ENCODE measurements at places on chromosomes 16 and 17.

DNA sequence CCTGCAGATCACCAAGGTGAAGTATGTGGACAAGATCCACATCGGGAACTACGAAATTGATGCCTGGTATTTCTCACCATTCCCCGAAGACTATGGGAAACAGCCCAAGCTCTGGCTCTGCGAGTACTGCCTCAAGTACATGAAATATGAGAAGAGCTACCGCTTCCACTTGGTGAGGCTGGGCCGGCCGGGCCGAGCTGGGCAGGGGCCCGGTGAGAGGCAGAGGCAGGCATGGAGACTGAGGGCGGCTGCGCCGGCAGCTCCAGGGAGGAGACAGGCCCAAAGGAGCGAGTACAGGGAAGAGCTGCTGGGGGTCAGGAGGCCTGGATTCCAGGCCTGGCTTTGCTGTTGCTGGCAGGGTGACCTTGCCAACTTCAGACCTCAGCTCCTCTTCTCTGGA, 8.3 kb downstream of the PRSS8 start:
- DNase-seq: no peak

DNA sequence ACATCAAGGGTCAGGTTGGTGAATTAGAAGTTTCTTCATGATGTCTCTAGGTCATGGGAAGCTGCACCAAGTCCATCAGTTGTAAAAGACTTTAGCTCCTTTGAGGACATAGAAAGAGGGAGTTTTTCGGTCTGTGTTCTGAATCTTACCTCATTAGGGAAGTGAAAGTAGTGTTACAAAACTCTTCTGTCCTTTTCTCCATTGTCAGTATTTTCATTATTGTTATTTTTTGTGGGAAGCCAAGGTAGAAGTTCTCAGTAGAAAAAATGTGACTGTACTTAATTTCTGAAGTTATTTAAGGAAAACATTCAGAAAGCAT, 24.2 kb downstream of the MAP3K3 start:
- no peak for DNase-seq

- peak; percentile 23 for DNase-seq
These were observed 35.4 kb upstream of the ADORA2B start for GRCh38 chr17:15909481-15909991.

GRCh38 chr17:75271233-75271954, 363 bp upstream of the MIF4GD start:
- peak; percentile 93 for DNase-seq

DNA sequence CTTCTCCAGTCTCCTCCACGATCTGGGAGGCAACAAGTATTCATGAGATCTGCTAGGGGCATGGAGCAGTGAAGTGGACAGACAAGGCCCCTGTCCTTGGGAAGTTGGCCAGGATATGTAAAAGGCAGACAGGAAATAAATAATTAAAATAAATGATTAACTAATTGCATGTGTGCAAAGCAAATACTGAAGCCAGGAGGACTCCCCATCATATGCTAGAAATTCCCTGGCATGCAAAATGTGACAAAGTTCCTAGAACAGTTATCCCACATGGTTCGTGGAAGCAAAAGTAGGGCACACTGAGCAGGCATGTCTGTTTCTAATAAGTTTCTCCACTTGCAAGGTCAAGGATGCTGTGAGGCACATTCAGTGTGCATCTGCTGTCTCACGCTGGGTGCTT, 86.8 kb downstream of the CDYL2 start:
- DNase-seq: no peak

DNA sequence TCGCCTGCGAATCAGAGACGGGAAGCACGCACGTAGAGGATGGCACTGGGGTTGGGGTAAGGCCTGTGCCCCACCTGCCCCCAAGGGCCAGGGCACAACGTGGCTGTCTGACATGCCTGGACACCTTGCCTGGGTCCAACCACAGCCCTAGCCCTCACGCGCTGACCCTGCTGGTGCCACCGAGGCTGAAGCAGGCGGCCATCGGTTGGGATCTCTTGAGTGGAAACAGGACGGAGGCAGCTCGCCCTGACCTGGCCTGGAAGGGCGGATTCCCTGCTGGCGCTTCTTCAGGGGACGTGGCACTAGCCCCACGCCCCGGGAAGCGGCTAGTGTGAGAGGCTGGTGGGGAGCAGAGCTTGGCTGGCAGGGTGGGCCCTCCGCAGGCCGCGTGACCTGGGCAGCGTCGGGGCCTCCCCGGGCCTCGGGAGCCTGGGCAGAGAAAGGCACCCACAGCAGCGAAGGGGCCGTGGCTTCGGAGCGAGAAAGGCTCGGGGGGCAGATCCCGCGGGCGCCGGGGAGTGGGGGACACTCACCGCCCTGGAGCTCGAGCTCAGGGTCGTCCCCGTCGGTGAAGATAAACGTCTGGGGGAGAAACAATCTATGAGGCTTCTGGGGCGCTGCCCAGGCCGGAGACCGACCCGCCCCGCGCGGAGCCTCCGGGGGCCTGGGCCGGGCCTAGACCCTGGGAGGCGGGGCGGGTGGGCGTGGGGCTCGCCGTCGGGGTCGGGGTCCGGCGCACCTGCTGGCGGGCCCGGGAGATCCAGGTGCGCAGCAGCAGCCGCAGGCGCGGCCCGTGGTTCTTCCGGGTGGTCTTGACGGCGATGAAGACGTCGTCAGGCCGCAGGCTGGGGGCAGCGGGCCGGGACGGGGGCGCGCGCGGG, 610 bp downstream of the RFNG start:
- DNase-seq: no peak

DNA sequence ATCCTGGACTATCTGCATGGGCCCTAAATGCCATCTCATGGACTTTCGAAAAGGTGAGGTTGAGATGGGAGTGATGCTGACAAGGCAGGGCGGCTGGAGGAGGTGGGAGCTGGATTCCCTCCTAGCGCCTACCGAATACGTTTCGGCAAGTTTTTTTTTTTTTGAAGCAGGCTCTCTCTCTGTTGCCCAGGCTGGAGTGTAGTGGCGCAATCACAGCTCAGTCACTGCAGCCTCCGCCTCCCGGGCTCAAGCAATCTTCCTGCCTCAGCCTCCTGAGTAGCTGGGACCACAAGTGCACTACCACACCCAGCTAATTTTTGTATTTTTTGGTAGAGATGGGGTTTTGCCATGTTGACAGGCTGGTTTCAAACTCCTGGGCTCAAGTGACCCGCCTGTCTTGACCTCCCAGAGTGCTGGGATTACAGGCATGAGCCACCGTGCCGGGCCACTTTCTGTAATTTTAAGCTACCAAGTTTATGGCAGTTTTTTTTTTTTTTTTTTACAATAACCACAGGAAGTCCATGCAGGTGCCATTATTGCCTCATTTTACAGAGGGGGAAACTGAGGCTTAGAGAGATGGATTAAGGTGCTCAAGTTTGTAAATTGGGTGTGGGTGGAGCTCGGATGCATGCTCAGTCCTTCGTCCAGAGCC, 246.4 kb downstream of the PRKCA start:
- DNase-seq: no peak

- DNase-seq: no peak
These were observed 17.9 kb downstream of the GABARAPL2 start for GRCh38 chr16:75584108-75584507.

DNA sequence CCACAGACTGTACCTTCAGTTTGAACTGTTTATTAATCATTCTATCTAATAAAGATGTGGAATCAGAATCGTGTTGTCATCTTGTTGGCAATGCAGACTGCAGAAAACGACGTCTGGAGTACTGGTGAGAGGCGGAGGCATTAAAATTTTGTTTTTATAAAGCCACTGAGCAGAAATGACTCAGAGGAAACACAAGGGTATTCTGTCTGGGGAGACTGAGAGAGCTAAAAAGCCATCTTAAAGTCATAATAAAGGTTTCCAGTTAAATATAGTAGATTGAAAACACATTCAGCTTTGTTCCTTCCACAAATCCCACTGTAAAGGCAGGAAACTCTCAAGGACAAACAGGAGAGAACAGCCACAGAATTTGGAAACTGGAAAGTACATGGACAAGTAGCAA, 74.2 kb downstream of the CPPED1 start:
- DNase-seq: no peak

DNA sequence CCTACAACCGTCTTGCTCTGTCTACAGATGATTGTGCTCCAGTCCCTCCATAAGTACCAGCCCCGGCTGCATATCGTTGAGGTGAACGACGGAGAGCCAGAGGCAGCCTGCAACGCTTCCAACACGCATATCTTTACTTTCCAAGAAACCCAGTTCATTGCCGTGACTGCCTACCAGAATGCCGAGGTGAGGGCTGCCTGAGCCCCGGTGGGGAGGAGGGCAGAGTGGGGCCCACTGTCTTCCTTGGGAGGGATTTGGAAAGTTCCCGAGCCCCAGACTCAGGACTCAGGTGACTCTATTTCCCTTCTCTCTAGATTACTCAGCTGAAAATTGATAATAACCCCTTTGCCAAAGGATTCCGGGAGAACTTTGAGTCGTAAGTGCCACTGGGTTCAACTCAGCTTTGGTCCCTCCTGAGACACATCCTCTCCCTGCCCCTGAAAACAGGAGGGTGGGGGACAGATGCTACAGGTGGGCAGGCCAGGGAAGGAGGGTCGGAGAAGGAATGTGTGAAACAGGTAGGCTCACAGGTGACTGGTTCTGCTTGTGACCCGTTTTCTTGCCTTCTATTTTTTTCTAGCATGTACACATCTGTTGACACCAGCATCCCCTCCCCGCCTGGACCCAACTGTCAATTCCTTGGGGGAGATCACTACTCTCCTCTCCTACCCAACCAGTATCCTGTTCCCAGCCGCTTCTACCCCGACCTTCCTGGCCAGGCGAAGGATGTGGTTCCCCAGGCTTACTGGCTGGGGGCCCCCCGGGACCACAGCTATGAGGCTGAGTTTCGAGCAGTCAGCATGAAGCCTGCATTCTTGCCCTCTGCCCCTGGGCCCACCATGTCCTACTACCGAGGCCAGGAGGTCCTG, 11.4 kb downstream of the TBX21 start:
- no peak for DNase-seq

GRCh38 chr17:73713136-73713535, 68.9 kb upstream of the SDK2 start:
- peak; percentile 56 for DNase-seq

DNA sequence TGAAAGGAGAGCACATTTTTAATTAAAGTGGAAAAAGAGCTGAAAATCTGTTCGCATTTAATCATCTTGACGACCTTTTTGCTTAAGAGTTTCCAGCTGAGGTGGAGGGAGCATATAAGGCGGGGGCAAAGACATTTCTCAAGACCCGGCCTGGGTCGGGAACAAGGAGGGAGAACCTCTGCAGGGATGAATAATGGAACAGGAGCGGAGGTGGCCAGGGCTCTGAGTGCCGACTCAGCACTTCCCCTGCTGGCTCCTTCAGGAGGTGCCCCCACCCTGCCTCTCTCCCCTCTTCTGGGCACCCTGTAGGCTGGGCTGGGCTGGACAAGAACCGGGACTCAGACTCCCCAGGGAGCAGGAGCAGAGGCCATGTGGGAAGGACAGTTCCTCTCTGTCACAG, 7.9 kb upstream of the NGFR start:
- no peak for DNase-seq

DNA sequence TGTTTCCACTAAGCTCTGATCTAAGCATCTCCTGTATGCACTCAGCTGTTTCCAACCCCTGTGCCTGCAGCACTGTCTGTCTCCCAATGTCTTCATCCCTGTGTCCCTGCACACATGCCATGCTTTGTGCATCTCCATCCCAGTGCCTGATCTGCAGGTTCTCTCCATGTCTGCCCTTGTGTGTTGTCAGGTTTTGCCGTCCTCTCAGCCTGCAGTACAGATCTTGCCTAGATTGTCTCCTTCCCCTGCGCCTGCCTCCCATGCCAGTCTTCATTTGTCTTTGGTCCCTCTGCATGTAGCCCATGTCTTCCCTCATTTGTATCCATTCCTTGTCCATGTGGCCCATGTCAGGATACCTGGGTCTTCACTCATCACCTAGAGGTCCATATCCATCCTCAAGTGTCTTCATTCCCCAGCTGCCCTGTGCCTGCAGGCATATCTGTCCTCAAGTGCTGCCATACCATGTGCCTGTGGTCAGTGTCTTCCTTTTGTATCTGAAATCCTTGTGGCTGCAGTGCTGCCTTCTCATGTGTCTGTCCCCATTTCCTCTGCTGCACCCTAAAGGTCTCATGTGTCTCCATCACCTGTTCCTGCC, 71.5 kb downstream of the TNFRSF13B start:
- no peak for DNase-seq

DNA sequence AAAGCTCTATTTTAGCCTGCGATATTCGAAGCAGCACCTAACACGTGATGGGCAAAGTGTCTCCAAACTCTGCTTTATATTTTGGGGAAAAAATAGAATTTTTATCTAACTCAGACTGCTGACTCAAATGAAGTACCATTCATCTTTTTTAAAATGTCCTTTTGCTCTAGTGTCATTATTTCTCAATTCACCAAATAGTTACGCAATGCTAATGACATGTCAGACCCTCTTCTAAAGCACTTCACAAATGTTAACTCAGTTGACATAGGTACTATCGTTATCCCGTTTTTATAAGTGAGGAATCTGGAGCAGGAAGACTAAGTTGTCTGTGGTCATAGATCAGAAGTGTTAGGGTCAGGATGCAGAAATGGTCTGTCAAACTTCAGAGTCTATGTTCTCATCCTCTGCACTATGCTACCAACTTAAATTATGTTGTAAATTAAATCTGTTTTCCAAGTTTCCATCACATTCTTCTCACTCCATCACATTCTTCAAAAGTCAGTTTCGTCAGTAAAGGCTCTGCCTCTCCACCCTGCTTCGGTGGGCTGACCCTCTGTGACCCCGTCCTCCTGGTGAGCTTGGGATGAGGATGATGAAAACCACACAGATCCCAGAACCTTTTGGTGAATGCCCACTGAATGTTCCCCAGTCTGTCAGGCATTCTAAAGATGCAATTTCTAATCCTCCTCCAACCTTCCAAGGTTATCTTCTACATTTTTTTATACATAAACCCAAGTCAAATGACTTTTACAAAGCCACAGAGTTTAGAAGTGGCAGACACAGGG, 102.8 kb downstream of the ADAMTS18 start:
- no peak for DNase-seq

DNA sequence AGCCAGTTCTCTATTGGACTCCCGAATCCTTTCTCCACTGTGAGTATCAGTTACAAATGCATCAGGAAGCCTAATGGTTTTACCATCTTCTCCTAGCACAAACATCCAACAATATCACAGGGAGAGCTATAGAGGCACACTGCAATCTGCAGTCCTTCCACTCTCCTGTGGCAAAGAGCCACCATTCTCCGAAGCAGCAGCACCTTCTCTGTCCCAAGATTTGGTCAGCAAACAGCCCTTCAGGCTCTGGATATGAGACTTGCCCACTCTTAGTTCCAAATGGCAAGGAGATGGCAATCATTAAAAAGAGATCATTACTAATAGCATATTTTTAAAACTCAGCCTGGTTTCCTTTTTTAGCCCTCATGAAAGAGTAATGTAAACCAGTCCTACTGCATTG, 223.4 kb downstream of the HS3ST3A1 start:
- no peak for DNase-seq

GRCh38 chr17:16438173-16438556, 22.8 kb downstream of the TRPV2 start:
- DNase-seq: no peak

- peak; percentile 36 for DNase-seq
These were observed 1.2 kb downstream of the CBX2 start for GRCh38 chr17:79779084-79779529.

- DNase-seq: no peak
These were observed 44.9 kb upstream of the PEMT start for GRCh38 chr17:17636272-17636885.
